ENCODE measurements at places on chromosomes 2 and 18. TPM values are rescaled to one million over a fixed set of nuclear protein-coding genes. Genes with fewer than 3 reads are reported as not detected.

Gene SLC9A4
- 0.04 TPM for total RNA-seq

Gene DSC1
- total RNA-seq: under 0.01 TPM

Gene ZC3H15
- 54.8 TPM for total RNA-seq

Gene FHOD3
- total RNA-seq: 27.7 TPM

DNA sequence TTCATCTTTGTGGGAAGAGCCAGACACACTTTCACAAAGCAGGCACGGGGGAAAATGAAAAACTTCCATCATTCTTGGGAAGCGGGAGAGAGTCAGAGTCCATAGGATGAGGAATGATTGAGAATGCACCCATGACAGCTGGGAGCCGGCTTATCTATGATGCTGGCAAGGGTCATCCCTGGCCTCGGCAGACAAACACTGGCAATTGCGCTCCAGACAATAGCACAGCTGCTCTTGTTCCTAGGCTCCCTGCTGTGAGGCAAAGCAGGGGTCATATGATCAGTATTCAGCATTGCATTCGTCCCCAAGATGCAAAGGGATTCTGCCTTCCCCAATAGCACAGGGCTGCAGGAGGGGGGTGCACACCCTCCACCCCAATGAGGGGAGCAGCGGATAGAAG, 33.0 kb downstream of the CYRIA start:
- H3K27me3 ChIP-seq: no peaks in the 10 kb centered on the region
- DNase-seq: no peak
- H3K4me3 ChIP-seq: no peak overlapping the region

- H3K4me1 ChIP-seq: no peaks in the 10 kb centered on the region
- H3K4me3 ChIP-seq: no peak overlapping the region
- H3K27me3 ChIP-seq: peaks cover 19% of the 10 kb centered on the region
- no peak for DNase-seq
- no peaks in the 10 kb centered on the region for H3K36me3 ChIP-seq
- no peak overlapping the region for H3K27ac ChIP-seq
Measured at GRCh38 chr18:37280701-37281393, 284.8 kb downstream of the CELF4 start.

DNA sequence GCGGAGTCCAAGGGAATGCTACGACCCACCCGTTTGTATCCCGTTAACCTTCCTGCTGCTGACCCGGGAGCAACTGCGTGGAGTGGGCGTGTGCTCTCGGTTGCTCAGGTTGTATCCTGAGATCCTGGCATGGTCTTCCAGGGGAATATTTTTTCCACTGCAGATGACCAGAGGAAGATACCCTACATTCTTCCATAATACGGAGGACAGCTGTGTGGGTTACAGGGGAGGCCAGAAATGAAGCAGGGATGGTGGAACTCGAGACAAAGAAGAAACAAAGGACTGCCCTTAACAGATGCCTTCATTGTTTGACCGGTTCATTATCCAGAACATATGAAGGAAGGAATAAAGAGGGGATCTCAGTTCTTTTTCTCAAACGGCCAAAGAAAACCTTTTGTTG, 39.8 kb upstream of the CAB39 start:
- no peaks in the 10 kb centered on the region for H3K36me3 ChIP-seq
- peaks cover 41% of the 10 kb centered on the region for H3K4me1 ChIP-seq
- DNase-seq: no peak
- H3K27ac ChIP-seq: peak overlapping the region; percentile 42
